ENCODE measurements at places on chromosomes 1 and 21.

DNA sequence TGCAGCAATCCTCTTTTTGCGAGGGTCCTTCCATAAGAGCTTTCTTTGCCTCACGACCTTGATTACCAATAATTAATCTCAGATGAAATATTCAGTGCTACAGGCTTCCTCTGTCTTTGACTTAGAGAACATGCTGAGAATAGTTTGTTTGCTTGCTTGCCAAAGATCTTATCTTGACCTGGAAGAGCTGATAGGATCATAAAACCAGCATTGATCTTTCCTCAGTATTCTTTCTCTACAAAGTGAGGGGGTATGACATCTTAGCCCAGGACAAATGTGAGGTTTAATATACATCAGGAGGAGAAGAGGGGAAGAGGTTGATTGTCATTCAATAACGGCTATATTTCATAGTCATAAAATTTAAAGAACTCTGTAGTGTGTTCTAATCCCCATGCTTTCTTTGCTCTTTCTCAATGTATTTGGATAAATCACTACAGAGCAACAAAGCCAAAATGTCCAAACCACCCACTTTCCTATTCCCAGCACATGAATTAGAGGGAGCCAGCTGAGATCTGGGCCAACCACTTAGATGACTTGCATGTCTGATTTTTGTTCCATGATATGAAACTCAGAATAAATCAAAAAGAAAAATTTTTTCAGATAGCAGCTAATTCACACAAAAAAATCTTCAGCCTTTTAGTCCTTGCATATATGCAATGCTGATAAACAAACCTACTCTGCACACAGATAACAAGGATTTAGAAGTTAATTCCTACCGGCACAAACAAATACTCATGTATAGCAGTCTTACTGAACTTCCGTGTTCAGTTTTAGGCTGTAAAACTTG is 50.5 kb upstream of the IPO9 start:
- peak; percentile 75 for DNase-seq

DNA sequence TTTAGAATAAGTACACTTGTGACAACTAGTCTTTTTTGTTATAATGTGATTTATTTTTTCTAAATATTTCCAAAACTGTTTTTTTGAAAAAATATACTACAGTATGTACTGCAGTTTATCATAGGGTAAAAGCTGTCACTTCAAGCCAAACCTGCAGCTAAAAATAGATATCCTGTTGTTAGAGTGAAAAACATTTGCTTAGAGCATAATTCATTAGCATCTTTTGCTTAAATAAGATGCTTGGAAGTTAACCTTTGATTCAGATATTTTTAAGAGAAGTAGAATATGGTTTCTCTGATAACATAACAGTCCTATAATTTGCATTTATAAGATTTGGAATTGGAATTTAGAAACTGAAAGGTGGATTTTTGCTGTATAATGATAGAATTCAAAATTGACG is 21.5 kb downstream of the PRKACB start:
- no peak for DNase-seq

DNA sequence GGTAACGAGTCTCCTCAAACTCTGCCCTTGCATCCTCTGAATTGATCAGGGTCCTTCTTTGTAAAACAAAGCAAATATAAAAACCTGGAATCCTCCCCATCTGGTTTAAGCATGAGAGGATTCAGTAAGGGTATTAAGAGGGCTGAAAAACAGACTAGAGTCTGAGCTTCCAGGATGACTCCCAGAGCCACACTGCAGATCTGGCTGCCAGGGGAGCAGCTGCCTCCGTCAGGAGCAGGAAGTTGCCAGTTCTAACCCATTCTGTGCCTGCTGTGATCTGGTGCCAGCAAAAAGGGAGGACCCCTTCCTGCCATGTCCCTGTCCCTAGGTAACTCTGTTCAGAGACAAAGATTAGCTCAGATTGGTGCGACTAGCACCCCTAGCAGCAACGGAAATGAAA is 27.5 kb downstream of the SERTAD4 start:
- peak; percentile 61 for DNase-seq

DNA sequence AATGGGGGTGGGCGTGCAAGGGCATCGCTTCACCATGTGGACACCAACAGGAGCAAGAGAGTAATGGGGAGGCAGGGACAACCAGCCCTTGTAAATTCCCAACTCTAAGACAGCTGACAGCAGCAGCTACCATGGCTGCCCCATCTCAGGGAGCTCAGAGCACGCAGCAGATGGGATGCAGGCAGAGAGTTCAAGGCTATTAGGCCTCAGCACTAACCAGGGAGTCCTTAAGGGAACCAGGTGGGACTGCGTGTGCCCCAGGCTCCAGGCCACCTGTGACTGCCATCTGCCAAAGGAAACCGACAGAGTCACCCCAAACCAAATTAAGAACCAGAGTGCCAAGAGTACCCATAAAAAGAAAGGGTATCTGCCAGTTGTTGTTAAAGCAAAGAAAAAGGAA is 33.7 kb upstream of the PRDM2 start:
- DNase-seq, result no peak

- DNase-seq, result no peak
Measured at GRCh38 chr1:204108312-204109141, 35.6 kb downstream of the SOX13 start.

- DNase-seq, result no peak
Measured at GRCh38 chr1:47924270-47925048, 72.7 kb downstream of the TRABD2B start.

DNA sequence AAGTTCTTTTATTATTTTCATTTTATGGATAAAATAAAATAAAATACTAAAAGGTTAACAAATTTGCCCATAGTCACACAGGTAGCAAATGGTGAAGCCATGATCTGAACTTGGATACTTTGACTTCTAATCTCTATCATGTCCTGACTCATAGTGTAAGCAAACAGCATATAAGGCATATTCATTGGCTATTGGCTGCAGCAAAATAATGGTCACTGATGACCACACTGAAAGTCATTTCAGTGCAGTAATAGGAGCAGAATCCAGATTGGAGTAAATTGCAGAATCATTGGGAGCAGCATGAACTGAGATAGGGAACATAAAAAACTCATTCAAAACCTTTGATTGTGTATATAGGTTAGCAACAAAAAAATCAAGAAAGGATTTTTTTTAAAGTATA is 262.9 kb downstream of the PLA2G4A start:
- DNase-seq, result peak; percentile 35

All from GM23248 (cell line).